ENCODE measurements at places on chromosomes 4 and X.

DNA sequence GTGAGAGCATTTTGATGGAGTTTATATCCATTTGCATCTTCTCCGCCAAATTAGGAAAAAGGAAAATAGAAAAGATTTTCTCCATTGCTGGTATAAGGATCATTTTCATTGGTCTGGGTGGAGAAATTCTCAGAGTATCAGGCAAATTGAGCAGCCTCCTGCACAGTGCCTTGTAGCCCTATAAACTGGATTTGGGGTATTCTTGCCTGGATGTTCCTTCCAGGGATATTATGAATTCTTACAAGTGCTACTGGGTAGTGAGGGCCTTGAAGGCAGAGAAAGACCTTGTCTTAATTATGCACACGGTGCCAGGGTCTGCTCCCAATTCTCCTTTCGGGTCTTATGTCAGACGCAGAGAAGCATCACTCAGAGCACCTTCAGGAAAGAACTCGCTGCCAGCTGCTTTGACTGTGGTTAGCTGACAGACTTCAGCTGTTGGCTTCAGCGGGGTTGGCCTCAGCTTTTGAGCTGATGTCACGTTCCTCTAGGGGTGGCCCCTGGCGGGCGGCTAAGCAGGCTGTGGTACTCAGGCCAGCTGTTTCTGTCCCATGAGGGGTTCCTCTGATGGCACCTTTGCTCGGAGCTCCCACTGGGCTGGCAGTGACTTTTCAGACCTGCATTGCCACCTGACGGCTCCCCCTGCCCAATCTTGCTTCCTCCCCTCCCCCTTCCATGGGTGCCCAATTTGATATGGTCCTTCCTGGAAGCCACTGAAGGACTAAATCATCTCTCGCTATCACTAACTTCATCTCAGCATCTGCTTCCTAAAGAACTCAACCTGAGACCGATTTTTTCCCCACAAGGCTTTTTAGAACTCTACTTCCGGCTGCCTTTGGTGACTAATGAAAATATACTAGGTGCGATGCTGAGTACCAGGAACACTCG lies 519.5 kb downstream of the BCOR start:
- DNase-seq, result no peak

DNA sequence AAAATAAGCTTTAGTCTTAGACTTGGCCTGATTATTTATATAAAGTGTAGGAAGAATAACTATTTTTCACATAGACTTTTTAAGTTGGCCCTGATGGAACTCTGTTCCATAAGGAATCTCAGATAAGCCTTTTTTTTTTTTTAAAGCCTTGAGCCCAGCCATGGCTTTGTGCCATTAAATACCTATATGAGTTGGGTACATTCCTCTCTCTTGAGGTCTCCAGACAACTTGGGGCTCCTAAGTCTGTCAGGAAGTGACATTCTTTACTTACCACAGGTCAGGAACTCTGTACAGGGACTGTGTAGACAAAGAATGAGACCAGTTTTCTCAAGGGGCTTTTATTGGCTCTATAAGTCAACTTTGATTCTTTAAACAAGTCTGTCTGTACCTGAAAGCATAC lies 27.1 kb upstream of the IGFBP7 start:
- DNase-seq, result no peak

- no peak for DNase-seq
Measured at GRCh38 chr4:91207535-91207934, 1080.3 kb downstream of the CCSER1 start.

DNA sequence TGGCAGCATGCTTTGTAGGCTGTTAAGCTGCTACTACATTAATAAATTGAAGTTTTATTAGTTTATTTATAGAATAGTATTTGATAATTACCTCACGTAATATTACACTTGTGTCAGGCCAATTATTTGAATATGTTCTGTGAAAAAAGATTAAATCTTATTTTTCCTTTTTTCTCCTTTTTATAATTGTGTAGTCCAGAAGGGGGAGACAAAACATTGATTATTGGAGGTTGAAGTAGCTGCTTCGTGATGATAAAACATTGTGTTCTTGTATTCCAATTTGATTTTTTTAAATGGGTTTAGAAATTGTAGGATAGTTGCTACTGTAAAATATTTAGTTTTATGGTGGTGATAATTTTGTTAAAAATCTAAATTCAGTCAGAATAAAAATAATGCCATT lies 85.7 kb downstream of the DIAPH2 start:
- no peak for DNase-seq

GRCh38 chr4:26217961-26218676 lies 102.7 kb upstream of the RBPJ start:
- DNase-seq, result no peak

GRCh38 chr4:742742-743311 lies 37.2 kb downstream of the PCGF3 start:
- peak; percentile 73 for DNase-seq

DNA sequence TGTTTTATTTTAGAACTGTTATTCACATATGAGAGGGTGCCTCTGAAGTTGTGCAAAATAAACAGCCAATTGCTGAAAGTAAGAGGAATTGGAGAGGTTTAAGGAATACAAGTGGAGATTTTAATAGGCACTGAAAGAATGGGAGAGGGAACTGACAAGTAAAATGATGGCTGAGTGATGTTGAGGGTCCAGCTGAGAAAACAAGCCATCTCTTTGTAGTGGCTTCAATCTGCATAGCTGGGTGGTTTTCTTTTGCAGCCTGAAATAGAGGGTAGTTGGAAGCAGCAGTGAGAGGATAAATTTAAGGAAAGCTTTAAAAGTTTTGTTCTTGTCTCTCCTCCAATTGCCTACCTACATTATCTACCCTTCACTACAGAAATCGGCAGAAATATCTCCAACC lies 106.7 kb upstream of the DGKK start:
- DNase-seq, result no peak

DNA sequence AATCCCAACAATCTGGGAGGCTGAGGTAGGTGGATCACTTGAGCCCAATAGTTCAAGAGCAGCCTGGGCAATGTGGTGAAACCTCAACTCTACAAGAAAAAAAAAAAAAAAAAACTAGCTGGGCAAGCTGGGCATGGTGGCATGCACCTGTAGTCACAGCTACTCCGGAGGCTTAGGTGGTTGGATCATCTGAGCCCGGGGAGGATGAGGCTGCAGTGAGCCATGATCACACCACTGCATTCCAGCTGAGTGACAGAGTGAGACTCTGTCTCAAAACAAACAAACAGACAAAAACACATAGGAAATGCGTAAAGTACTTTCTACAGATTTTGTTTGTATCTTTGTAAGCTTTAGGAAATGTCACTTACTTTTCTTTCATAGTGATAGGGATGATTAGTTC lies 307.2 kb upstream of the NR3C2 start:
- no peak for DNase-seq

DNA sequence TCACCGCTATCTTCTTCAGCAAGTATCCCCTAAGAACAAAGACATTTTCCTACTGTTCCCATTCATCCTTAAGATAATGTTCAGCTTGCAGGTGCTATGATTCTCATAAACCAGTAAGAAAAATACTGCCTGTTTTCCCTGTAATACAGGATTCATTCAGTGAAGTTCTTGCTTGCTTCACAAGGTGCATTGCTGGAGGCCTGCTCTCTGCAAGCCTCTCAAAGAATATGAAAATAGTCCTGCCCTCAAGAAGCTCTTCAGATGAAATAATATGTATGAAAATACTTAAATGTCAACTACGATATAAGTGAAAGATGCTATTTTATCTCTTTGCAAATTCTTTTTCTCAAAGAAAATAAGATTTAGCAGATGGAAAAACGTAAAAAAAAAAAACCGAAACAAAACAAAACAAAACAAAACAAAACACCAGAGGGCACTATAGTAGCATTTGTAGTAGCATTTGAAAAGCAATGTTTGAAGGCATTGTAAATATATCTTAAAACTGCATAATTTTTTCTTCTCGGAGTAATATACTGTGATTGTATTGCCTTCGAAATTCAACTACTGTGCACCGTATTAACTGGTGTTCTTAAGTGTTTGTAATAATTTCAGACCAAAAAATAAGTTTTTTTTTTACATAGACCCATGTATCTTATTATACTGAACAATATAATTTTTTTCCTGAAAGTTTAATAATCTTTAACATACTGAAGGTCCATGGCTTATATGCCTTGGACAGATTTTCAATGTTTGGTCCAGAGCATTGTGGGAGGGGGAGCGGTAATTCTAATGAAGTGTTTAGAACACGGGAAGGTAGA lies 26.0 kb downstream of the ADH4 start:
- DNase-seq, result no peak

GRCh38 chr4:38954727-38955126 lies 77.5 kb downstream of the TMEM156 start:
- no peak for DNase-seq

- no peak for DNase-seq
Measured at GRCh38 chrX:86002076-86002896, 45.1 kb downstream of the CHM start.

DNA sequence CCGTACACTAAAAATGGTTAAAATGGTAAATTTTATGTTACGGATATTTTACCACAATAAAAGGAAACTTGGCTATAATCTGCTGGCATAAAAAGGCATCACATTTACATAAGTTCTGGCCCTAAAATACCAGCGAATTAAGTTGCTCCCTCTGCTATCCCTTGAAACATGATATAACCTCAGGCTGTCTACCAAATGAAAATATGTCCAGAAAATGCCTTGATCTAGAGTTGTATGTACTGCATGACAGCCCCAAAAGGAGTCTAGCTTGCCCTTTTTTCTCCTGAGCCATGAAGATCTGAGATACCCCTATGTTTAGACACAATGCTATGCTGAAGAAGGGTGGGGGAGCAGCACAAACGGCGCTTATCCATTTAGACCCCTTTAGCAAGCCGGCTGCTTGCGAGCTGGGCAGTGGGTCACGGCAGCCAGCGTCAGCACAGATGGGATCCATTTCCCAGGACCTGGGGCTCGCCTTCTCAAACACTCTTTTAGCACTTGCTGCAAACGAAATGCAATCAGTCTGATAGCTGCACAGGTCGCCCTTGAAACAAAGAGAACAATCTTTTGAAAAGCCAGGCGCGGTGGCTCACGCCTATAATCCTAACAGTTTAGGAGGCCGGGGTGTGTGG lies 77.0 kb downstream of the AFAP1 start:
- no peak for DNase-seq

- no peak for DNase-seq
Measured at GRCh38 chr4:71648448-71648847, 135.4 kb downstream of the GC start.

DNA sequence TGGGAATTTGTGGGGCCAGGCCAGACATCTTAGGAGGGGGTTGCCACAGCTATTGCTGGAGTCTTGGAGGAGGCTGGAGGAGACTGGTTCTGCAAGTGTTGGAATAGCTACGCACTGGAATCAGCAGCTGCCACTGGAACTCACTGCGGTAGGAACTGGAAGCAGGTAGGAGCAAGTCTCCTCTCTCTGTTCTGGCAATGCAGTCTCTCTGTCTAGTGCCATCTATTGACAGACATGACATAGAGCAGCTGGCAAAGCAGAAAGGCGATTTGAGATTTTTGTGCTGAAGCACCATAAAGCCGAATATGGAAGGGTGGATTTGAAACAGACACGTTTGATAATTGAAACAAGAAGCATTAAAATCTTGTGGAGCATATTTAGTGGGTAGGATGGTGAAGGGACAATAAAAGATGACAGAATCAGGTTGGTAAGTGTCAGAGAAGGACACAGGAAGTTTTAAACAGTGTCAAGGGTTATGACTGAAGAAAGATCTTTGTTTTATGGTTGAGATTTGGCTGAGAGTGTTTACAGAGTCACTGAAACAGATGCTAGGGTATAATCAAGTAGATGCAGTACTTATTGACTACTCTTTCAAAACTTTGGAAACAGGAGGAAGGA lies 23.5 kb upstream of the SYNPO2 start:
- no peak for DNase-seq

GRCh38 chr4:81606166-81606565 lies 134.5 kb upstream of the RASGEF1B start:
- no peak for DNase-seq

DNA sequence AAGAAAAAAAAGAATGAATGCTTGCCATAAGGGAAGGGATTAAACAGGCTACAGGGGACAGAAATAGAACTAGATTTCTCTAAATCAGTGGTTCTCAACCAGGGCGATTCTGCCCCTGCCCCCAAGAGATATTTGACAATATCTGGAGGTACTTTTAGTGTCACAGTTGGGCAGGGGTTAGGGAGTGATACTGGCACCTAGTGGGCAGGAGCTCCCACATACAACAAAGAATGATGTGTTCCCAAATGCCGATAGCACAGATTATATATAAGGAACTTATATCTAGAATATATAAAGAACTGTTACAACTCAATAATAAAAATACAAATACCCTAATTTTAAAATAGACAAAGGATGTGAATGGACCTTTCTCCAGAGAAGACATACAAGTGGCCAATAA lies 14.7 kb downstream of the S100G start:
- no peak for DNase-seq

DNA sequence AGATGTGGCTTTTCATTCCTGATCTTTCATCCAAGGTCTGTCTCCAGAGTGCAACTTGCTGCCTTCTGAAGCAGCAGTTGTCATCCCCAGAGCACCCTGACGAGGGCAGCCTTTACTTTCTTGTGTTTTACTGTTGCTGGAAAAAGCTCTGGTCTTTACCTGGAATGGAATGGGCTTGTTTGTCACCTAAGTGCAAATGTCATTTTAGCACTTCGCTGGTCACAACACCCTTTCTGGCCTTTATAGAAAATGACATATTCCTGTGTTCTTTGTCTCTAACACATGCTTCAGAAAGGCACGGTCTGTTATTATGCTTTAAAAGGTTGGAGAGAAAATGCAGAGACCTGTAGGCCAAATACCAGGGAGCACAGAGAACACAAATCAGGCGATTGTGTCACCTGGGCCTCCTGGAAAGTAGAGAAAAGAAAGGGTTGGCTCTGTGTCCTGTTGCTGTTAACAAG lies 332.7 kb upstream of the IGFBP7 start:
- no peak for DNase-seq

DNA sequence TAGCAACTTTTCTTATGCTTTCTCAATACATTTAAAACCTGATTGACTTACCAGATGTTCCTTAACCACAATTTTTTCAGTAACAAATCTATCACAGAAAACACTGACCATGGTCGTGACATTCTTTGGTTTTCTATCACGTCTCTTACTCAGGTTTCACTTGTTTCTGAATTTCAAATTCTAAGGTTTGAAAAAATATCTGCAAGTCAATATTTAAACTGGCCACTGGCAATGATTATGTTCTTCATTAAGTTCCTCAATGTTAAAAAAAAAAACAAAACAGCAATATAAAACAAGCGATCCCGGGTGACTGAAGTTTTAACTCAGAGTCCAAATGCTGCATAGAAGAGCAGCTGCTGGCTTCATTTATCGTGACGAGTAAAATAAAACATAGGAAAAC lies 128.9 kb downstream of the RBM47 start:
- DNase-seq, result no peak
